ENCODE measurements at places on chromosomes 2 and 18.

GRCh38 chr18:79578396-79579260 is 101.0 kb upstream of the CTDP1 start:
- no peak for DNase-seq

- peak; percentile 85 for DNase-seq
These were observed 113.6 kb downstream of the ADCYAP1 start for GRCh38 chr18:1018181-1018681.

DNA sequence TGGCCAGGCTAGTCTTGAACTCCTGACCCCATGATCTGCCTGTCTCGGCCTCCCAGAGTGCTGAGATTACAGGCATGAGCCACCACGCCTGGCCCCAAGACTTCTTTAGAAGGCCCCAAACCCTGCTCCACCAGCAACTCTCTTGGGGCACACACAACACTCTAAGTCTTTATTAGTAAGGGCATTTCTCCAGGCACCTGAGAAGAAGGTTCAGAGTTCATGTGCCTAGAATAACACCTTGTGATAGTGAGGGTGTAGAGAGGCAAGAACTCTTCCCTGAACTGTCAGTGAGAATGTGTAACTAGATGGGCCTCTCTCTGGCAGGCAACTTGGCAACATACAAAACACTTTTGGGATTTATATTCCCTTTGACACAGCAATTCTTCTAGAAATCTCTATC is 43.8 kb downstream of the SH2D6 start:
- no peak for DNase-seq

- no peak for DNase-seq
These were observed 85.5 kb downstream of the AGPS start for GRCh38 chr2:177478029-177478428.

DNA sequence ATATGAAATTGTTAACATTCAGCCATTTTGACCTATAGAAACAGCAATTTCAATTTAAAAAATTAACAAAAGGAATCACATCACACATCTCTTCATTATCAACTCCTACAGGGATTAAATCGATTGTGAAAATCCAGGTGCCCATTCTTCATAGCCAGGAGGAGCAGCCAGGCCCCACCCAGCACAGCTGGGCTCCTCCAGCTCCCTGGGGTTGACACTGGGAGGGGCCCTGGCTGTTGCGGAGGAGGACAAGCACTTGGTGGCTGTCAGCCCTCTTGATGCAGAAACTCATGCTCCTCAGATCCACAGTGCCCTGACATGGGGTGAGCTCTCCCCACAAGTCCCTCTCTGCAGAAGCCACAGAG is 99.8 kb downstream of the FAM210A start:
- DNase-seq = no peak

GRCh38 chr18:77457681-77458080 is 208.0 kb downstream of the GALR1 start:
- no peak for DNase-seq
